ENCODE measurements at places on chromosomes 1 and 21. TPM values are rescaled to one million over a fixed set of nuclear protein-coding genes. Genes with fewer than 3 reads are reported as not detected.

HSD3B2 gene
- total RNA-seq, result not detected

MFAP2 gene
- total RNA-seq, result 34.6 TPM

CFHR3 gene
- total RNA-seq, result 0.23 TPM

KCNJ15 gene
- 1.8 TPM for total RNA-seq

S100PBP gene
- 68.0 TPM for total RNA-seq

RNPEP gene
- total RNA-seq, result 89.0 TPM

NEK2 gene
- total RNA-seq, result 17.3 TPM

CFAP45 gene
- total RNA-seq, result 0.55 TPM

LIN28A gene
- not detected for total RNA-seq

NOS1AP gene
- total RNA-seq, result 0.89 TPM

PHLDA3 gene
- 120 TPM for total RNA-seq

S100A13 gene
- total RNA-seq, result 56.3 TPM

MMP23B gene
- 17.6 TPM for total RNA-seq

KMO gene
- total RNA-seq, result not detected

SAMD13 gene
- 0.42 TPM for total RNA-seq

FBLIM1 gene
- total RNA-seq, result 141 TPM

ANGPTL3 gene
- not detected for total RNA-seq

NBPF12 gene
- total RNA-seq, result 8.5 TPM

PRAMEF20 gene
- not detected for total RNA-seq

PTGFRN gene
- total RNA-seq, result 31.5 TPM

Data from smooth muscle cell of the umbilical artery (primary cell).